ENCODE measurements at places on chromosomes 3 and 15.
A peak's percentile ranks its signal among the peaks of the same experiment; 100 is the strongest.

GRCh38 chr15:78056714-78057269, 20.7 kb downstream of the TBC1D2B start:
- DNase-seq = peak; percentile 85

DNA sequence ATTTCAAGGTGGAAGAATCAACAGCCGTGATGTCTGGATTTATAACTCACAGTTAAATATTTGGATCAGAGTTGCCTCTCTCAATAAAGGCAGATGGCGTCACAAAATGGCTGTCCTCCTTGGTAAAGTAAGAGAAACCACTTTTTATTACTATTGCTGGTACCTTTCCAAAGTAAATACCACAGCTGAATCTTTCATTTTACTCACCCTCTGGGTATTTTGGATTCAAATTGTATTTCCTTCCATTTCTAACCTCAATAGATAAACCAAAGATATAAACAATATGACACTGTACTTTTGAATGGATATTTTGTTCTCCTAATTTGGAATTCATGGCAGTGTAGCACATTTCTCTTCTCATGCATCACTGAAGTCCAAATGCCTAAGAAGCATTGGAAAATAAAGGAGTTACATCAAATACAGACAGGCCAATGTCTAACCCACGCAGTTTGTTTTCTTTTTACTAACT, 29.5 kb downstream of the KLHL24 start:
- DNase-seq = no peak

DNA sequence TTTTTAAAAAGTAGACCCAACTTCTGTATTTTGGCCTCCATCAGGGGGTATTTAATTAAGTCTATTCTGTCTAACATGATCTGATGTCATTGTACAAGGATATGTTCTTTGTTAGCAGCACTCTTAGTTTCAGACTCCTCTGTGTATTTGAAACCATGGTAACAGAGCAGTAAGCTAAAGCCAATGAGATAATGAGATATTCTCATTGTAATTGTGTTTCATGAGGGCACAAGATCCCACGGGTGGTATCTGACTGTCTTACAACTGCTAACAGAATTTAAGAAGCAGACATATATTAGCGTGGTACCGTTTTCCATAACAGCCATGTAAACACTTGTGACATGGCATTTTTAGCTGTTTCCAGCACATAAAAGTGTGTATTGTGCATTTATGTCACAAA, 251.2 kb upstream of the VEPH1 start:
- DNase-seq = no peak

GRCh38 chr3:102545276-102545675, 110.5 kb downstream of the ZPLD1 start:
- no peak for DNase-seq

DNA sequence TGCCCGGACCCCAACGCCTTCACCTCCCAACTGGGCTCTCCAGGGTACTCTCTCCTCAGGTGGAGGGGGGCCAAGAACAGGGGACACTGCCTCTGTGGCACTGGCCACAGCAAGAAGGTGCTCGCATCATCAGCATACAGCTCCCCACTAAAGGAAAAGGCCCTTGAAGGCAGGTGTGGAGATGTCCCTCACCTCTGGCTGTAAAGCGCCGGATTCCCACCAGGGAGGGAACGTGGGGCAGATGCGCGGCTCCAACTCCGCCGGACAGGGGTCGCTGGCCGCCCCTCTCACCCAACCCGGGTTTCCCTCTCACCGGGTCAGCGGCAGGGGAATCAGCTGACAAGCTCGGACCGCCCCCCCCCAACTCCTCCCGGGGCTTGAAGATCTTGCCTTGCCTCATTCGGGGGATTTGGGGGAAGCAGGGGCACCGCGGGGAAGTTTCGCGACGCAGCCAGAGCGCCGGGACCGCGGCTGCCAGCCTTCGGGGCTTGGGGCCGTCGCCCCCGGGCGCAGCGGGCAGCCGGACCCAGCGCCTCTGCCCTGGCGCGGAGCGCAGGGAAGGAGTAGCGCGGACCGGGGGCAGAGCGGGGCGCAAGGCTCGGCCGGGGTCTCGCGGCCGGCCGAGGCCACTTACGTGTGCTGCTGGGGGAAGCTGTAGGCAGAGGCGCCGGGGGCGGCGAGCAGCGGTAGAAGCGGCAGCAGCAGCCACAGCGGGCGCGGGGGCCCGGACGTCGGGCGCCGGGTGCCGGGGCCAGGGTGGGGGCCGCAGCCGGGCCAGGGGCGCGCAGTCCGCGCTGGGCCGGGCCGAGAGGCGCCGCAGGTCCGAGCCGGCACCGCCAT, 630 bp downstream of the CACNA2D2 start:
- no peak for DNase-seq

- DNase-seq = no peak
These were observed 22.0 kb downstream of the SLC7A14 start for GRCh38 chr3:170563712-170564423.

- DNase-seq = no peak
These were observed 672.0 kb downstream of the SI start for GRCh38 chr3:164406281-164406680.

GRCh38 chr3:185342459-185343174, 20.3 kb upstream of the MAP3K13 start:
- DNase-seq = no peak

- DNase-seq = peak; percentile 41
These were observed 56.1 kb downstream of the BFSP2 start for GRCh38 chr3:133455960-133456359.

DNA sequence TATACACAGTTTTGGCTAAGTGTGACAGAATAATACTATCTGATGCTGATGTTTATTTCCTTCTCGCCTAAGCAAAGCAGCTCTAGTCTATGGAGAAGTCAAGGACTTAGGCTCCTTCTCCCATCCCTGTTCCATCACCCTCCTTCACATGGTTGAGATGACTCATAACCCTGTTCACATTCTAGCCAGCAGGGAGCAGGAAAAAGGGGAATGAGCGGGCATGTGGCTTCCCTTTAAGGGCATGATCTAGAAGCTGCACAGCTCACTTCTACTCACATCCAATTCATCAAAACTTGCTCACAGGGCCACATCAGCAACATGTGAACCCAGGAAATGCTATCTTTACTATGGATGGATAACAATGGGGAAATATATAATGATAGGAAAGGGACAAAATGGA, 40.9 kb downstream of the CBLB start:
- peak; percentile 45 for DNase-seq
